ENCODE measurements at places on chromosomes 3 and 15.

DNA sequence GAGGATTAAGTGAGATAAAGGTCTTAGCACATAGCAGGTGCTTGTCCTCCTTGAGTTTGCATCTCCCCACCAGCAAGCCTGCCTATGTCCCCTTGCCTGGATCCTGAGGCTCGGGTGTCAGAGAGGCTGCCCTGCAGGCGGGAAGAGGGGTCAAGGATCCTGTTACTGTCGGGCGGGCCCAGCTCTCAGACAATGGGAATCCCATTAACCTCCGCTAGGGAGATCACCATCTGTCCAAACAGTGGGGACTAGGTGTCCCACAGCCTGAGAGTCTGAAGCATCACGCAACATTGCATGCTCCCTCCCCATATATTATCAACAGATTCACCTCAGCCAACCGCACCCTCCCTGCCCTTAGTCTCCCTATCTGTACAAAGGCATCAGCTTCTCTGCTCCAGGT is 151.4 kb downstream of the FBLN2 start:
- no peak for DNase-seq

GRCh38 chr3:102036017-102036416 is 186.7 kb downstream of the NFKBIZ start:
- DNase-seq, result no peak

DNA sequence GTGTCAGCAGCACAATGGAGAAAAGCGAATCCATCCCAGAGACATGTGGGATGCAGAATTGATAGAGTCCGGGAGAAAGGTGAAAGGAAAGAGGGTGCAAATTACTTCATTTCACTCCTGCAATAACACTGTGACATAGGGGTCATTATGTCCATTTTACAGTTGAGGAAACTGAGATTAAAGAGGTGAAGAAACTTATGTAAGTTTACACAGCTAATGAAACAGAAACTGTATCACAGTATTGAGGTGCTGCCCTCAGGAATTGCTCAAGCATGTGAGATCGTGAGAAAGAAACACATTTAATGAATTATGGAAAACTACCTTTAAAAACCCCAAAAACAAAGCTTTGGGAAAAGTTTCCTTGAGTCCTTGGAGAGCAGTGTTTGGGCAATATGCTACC is 103.6 kb upstream of the PFN2 start:
- no peak for DNase-seq

DNA sequence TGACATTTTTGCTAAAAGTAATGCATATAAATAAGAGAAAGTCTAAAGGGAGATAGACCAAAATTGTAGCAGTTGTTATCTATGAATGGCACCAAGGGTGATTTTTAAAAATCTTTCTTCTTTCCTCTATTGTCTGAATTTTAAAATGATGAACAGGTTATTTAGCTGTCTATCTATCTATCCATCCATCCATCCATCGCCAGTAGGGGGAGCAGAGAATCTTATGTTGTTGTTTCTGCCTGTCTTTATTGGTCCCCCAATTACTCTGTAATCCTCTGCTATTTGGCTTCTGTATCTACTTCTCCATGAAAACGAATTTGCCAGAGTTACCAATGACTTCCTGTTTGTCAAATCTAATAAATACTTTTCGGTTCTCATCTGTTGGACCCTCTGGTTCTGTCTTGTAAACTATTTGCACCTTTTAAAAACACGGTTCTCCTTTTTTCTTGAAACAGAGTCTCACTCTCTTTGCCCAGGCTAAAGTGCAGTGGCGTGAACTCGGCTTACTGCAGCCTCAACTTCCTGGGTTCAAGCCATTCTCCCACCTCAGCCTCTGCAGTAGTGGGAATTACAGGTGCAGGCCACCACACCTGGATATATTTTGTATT is 86.0 kb downstream of the ECT2 start:
- no peak for DNase-seq

GRCh38 chr15:93065641-93066045 is 23.4 kb downstream of the RGMA start:
- no peak for DNase-seq

DNA sequence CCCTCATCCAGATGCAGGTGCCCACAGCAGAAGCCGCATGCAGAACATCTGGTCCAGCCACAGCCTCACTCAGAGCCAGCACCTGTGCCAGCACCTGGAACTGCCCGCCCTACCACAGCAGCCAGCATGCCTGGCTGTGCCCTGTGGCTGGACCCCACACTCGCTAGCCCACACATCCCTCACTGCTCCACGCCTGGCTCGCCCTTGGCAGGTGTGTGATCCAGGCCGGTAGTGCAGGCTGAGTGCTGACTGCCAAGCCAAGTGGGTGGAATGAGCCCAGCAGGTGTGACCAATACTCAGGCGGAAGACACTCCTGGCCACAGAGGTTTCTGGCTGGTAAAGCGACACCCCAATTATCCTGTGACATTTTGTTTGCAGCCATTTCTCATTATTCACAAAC is 162.4 kb upstream of the ROBO1 start:
- no peak for DNase-seq

- no peak for DNase-seq
Measured at GRCh38 chr3:100062665-100063064, 51.6 kb downstream of the FILIP1L start.

DNA sequence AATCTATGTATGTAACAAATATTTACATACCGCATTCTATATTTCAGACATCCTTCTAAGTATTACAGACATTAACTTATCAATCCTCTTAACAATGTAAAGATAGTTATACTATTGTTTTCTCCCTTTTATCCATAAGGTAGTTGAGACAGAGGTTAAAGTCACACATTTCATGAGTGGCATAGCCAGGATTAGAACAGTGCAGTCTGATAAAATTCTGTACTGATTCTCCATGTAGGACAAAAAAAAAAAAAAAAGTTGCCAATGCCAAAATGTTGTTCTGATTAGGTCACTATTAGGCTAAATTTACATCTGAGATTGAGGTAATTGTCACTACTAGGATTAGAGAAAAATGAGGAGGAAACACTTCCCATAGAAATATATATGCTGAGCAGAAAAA is 629.2 kb downstream of the OTOL1 start:
- DNase-seq, result no peak

GRCh38 chr15:52308446-52309153 is 13.0 kb upstream of the MYO5C start:
- no peak for DNase-seq

GRCh38 chr3:16290007-16290826 is 25.2 kb downstream of the OXNAD1 start:
- DNase-seq, result peak; percentile 44

DNA sequence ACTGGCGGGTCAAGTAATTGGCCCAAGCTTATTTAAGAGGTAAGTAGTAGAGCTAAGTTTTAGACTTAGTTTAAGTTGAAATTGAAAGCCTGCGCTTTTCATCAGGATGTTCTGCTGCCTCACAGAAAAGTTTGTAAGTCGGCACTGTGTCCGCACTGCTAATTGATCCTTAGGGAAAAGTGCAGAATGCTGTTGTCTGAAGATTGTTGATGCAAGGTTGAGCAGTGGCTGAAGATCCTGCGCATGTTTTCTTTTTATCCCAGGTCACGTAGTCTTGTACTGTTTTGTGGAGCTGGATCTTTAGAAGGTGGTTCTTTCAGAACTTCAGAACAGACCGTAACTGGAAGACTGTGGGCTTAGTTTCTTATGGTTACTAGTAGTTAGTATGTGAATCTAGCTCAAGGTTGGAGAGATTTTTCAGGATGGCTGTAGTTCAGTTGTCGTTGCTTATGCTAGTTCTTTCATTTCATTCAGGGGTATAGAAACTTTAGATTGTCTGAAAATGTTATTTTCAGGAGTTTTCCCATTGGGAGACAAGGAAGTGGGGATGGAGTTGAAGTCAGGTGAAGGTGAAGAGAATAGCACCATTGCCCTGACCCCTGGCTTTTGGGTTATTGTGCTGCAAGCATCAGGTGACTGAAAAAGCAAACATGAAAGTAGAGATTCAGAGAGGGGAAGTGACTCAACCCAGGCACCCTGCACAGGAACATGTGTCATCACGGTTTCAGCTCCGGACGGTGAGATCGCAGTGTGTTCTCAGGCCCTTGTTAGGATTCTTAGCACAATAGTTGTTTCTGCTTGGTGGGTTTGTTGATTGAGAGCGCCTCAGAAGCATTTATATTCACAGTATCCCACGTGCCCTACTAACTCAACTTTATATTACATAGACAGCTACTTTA is 32.8 kb downstream of the AKAP13 start:
- peak; percentile 59 for DNase-seq

DNA sequence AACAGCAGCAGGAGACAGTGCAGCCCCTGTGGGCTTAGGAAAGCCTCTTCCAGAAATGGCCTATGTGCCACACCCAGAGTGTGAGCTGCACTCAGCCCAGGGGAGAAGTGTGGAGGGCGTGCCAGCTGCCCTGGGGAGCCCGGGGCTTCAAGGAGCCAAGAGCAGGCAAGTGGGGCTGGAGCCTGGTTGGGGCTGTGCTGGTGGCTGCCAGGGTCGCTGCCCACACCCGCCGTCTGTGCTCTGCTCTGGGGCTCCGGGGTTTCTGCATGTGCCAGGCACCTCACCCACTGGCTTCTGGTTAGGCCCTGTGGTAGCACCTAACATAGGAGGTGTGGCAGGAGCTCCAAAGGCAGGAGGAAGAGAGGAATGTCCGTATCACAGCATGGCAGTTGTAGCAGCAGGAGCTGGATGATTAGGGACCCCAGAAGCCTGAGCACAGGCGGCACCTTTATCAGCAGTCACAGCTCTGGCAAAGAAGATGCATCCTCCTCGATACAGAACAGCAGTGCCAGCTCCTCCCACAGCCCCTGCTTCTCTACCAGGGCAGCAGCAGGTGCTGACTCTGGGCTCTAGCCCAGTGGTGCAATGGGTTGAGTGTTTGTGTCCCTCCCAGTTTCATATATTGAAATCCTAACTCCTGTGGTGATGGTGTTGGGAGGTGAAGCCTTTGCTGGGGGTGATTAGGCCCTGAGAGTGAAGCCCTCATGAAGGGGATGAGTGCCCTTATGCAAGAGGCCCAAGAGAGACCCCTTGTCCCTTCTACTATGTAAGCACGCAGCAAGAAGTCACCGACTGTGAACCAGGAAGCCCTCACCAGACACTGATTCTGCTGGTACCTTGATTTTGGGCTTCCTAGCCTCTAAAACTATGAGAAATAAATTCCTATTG is 70.0 kb upstream of the KLF13 start:
- no peak for DNase-seq

- no peak for DNase-seq
Measured at GRCh38 chr3:151460228-151460627, 633 bp downstream of the IGSF10 start.

GRCh38 chr15:69031013-69032001 is 16.8 kb downstream of the NOX5 start:
- DNase-seq, result no peak

DNA sequence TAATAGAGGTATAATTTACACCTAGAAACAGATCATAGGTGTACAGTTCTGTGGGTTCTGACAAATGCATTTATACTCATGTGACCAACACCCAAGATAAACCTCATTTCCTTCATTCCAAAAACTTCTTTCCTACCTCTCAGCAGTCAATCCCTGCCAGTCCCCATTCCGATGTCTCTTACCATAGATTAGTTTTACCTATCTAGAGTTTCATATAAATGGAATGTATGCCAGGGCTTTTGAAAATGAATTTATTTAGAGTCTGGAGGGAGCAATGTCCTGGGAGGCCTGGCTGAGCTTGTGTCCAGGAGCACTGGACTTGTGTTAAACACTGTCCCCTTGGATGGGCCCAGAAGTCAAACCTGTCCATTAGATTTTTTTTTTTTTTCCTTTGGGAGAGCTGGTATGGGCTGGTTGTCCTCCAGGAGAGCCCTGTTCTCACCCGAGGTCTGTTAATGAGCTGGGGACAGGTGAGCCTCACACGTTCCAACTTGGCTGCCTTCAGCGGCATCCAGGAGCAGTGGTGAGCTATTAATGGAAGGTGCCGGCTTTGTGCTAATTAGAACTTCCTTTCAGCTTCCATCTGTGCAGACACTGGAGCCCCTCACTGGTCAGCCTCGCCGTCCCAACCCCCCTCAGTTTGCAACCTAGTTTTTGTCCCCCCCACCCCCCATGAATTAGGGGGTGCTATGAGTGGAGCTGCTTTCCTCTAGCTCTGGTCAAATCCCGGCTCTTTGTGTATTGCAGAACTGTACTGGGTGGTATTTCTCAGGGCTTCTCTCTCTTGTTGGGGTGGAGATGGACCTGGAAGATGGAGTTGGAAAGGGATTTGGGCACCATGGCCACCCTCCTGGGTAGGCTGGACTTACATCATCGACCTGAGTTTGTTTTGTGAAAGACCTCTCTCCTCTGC is 40.7 kb upstream of the POLG start:
- no peak for DNase-seq

DNA sequence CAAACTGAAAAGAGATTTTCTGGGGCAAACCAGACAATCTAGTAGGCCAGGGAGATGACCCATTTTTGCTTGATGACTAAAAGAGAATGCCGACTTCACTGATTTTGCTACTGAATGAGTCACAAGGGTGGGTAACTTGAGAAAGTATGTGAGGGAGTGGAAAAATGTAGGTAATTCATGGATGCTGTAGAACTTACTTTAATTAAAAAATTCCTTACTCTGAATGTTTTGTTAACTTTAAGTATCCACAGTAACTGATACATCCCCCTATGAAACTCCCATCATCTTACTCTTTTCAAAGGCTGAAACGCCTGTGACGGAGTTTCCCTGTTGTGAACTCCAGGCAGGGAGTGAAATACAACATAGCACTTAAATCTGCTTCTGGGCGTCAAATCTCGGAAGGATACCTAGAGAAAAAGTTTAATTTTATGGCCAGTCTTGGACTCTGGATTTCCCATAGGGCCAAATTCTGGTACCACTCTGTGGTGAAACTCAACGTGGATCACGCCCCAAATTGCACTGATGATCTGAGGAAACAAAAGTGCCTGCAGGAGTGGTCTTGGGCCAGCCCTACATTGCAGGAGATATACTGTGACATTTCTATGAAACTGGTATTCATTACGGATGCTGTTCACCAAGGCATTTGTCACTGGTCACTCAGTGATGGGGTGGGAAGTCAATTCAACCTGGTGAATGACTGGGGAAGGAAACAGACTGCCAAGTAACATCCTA is 24.0 kb downstream of the GOLIM4 start:
- no peak for DNase-seq

- DNase-seq, result no peak
Measured at GRCh38 chr3:194905696-194906095, 220.0 kb downstream of the FAM43A start.

DNA sequence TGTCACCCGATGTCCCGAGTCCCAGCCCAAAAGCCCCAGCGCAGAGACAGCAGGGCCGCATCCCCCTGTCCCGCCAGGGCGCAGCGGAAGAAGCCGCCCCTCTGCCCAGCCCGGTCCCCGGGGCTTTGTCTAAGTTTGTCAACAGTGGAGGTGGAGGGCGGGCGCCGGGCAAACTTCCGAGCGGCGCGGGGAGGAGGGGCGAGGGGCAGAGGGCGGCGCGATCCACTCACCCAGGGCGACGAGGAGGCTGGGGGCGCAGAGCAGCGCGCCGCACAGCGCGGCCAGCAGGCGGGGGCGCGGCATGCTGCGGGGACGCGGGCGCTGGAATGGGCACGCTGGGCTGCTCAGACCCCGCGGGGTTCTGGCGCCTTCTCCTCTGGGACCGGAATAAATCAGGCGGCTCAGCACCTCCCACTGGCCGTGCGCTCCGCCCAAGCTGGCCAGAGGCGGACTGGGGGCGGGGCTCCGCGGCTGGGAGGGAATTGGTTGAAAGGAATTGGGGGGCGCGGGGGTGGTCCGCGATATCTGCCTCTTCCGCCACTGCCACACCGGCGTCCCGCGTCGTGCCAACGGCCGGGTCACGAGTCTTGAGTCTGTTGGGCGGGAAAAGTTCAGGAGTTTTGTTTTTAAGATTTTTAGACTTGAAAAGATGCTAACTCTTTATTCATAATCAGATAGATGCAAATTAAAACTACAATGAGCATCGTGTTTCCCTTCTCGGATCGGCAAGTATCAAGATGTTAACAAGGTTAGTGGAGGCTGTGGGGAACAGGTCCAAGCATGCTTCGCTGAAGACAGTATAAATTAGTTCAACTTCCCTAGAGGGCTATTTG is at the start of gene MFGE8:
Gene MFGE8 (minus strand): TSS at position 363 of the 833 bp plus-strand sequence. CDS start 60 bp downstream, at position 303.
- peak; percentile 55 for DNase-seq
